Dermis blood vessel endothelial cell (primary cell): ENCODE measurements at places on chromosomes 16 and 17.

GRCh38 chr16:89710709-89711564 lies 9.4 kb upstream of the SPATA2L start:
- no peak for DNase-seq

GRCh38 chr17:27415120-27415795 lies 41.0 kb upstream of the KSR1 start:
- no peak for DNase-seq

DNA sequence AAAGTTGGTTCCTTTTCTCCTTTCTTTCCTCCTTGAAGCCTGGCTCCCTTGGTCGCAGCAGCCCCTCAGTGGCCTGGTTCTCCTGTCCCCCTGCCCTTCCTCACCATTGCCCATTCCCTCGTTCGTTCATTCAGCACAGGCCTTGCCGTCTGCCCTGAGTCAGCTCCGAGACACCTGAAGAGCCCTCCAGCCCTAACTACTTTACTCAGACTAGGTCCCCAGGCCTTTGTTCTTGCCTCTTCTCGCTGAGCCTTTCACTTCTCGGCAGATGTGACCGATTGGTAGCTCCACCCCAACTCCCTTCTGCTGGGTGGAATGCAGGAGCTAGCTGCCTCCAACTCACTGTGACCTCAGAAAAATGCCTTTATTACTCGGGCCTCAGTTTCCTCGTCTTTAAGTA lies 7.0 kb upstream of the ADAM11 start:
- DNase-seq: no peak

- DNase-seq: no peak
Measured at GRCh38 chr17:77499699-77500435, 359.1 kb downstream of the SEC14L1 start.

DNA sequence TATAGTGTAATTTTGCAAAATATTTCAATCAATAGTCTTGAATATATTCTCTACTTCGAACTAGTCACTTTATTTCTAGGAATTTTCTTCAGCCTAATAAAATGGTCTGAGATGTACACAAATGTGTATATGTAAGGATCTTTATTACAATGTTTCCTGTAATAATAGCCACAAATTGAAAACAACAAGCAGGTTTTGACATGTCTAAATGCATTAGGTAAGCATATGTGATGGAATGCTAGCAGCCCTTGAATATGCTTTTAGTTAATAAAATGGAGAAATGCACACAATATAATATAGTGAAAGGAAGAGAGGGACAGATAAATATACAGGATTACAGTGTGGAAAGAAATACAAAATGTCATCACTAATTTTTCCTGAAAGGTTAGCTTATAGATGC lies 196.5 kb upstream of the IRX5 start:
- DNase-seq: no peak

DNA sequence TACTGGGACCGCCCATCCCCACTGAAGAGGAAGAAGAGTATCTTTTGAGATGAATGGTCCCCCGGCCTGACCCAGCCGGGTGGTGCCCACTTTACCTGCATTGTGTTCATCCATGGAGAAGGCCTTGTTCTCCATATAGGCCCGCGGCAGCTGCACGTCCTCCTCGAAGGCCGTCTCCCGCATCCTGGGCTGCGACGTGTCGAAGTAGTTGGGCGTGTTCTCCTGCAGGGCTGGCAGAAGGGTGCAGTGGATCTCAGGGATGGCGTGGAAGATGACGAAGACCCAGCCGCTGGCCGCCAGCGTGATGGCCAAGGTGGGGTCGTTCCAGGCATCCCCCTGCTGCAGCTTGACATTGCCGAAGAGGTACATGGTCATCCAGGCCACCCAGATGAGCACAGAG lies 12.9 kb downstream of the GPRC5B start:
- DNase-seq: no peak

DNA sequence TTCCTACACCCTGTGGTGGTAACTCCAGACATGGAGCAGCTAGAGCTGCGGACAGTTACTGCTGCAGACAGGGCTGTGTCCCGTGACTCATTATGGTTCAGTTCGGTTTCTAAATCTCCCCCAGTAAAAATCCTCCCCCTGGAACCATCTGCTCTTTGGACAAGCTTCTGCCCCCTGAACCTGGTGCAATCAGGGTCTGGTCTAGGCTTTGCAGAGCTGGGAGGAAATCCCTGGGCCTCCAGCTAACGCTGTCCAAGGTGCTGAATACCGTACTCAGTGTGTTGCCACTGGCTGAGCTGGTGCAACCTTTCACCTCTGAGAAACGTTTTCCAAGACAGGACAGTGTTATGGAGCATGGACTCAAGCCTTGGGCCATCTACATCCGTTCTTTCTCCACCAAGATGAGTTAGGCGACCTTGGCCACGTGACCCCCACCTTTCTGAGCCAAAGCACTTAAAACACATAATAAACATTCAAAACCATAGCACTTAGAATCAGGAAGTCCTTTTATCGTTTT lies 142.0 kb downstream of the CPPED1 start:
- peak; percentile 61 for DNase-seq

GRCh38 chr16:12062343-12063003 lies 85.9 kb downstream of the SNX29 start:
- DNase-seq: peak; percentile 69

GRCh38 chr16:8886593-8887430 lies 4.7 kb downstream of the LITAFD start:
- no peak for DNase-seq

DNA sequence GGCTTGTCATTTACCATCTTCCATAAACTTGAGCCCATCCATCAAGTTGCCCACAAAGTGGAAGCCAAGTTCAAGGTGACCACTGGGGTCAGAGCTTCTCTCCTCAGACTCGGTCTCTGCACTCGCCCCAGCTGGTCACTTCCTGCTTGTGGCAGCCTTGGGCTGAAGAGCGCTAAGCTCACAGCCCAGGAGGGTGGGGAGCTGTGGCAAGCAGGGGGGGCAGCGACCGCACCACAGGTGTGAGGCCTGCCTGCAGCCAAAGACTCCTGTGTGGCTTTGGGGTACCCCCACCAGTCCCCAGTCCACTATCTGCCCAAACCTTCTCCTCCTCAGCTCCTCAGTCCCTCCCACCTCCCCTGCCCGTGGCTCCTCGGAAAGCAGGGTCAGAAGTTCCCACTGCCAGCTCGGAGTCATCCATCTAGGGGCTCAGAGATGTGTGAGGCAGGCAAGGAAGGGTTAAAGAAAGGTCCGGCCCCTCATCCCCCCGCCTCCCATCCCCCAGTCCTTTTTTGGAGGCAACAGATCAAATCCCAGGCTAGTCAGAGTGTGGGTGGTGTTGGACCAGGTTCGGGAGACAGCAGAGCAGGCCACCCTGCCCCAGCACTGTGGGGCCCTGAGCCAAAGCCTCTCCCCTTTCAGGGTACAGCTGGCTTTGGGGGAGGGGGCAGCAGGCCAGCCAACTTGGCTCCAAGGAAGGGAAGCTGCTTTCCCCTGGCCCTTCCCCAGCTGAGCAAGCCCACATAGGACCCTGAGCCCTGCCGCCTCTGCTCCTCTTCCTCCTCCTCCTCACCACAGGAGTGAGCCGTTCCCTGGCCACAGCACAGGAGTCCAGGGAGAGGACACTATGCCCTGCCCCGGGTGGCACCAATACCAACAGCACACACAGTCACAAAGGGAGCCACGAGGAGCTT lies 3.2 kb downstream of the CSF3 start:
- peak; percentile 38 for DNase-seq

- DNase-seq: no peak
Measured at GRCh38 chr17:14428648-14429029, 127.8 kb downstream of the HS3ST3B1 start.

DNA sequence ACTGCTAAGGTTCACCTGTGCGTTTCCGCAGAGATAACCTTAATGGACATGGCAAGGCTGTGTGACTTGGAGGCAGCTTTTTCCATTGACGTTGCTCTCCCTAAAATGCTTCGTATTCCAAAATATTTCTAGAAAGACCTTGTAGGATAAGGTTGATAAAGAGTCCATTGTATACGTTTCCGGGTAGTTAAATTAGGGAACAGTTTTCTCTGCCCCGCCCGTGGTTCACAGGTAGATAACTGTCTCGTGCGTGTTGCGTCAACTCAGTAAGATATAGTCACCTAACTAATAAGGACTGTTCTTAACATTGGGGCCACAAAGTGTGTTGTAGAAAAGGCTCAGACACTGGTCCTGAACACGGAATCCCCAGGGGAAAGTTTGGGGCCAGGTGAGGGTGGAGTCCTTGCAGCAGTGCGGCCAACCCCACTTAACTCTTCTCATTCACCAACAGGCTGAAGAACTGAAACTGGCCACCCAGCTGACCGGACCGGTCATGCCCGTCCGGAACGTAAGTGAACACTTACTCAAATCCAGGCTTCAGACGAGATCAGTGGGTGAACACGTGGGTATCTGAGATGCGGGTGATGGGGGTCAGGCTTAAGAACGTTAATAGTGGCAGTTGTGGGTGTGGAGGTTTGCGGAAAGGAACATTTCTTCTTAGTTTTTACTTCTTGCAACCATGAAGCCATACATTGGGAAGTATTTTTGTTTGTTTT lies 1.6 kb downstream of the RPL13 start:
- peak; percentile 27 for DNase-seq

- DNase-seq: no peak
Measured at GRCh38 chr16:4089811-4090301, 26.4 kb downstream of the ADCY9 start.

- no peak for DNase-seq
Measured at GRCh38 chr16:74279805-74280204, 16.8 kb upstream of the PSMD7 start.

DNA sequence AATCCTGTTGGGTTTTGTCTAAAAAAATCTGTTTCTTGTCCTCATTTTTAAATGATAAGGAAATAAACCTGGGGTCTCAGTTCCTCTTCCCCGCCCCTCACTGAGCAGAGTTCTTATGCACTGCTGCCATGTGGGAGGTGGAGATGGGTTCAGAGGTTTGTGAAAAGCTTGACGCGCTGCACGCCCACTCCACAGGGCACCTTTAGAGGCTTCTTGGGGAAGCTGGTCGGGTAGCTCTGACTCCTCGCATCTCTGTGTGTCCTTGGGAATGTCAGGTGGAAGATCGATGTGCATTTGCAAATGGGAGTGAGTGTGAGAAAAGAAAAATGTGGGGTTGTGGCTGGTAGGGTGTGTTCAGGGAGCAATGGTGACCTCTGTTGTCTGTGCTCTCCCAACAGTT lies 4.7 kb upstream of the ZNHIT3 start:
- DNase-seq: no peak

DNA sequence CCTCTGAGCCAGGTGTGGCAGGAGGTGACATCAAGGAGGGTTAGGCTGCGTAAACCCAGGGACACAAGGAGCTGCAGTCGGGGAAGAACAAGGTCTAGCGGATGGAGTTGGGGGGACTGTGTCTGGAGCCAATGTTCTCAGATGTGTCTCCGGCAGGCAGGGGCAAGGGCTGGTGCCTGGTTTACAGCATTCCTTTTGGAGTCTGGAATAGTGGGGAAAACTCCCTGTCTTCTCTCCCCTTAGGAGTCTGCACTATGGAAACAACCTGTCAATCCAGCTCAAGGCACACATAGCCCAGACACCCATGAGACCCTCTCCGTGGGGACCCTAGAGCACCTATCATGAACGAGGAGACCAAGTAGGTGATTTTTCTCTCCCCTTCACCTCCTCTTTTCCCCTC lies 27.5 kb downstream of the NLRC5 start:
- DNase-seq: no peak

DNA sequence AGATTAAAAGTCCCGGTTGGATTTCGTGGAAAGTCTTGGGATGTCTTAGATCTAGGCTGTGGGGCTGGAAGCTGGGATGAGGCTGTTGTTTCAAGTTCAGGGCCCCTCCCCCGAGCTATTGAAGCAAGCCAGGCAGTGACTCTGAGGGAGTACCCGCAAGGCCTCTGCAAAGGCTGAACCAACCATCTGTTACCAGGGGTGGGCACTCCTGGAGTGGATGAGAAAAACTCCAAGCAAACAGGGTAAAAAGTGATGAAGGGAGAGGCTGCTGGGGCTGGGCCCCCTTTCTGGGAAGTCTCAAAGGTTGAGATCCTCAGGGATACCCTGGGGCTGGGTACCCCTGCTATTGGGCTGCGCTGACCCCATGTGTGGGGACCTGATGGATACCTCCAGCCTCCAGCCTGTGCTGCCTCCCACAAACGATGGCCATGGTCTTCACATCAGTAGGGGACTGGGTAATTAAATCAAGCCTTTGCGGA lies 82.4 kb upstream of the KIFC3 start:
- DNase-seq: no peak

DNA sequence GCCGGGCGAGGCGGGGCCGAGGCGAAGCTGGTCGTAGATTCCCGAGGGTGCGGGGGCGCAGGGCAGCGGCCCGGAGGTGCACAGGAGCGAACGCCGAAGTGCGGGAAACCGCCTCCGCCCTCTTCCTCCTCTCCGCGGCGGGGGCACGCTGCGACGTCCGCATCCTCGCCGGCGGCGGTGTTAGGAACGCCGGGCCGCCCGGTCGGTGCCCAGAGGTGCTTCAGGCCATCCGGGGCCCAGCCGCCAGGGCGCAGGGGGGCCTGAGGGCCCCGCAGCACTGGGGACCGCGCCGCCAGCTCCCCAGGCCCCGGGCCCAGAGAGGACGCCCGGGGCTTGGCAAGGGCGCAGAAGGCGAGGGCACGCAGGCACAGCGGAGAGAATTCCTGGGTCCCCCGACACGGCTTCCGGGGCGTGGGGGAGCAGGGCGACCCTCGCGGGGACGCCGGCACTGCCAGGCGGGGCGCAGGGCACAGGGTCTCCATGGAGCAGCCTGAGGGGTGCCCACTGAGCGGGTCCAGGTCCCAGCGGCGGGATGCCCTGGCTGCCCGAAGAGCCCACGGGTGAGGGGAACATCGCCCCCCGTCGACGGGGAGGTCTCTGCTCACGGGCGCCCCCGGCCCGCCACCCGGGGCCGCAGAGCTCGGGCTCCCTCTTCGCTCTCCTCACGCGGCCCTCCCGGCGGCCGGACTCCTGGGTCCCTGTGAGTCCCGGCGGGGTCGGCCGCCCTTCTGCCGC lies 576 bp downstream of the EPOP start:
- no peak for DNase-seq

DNA sequence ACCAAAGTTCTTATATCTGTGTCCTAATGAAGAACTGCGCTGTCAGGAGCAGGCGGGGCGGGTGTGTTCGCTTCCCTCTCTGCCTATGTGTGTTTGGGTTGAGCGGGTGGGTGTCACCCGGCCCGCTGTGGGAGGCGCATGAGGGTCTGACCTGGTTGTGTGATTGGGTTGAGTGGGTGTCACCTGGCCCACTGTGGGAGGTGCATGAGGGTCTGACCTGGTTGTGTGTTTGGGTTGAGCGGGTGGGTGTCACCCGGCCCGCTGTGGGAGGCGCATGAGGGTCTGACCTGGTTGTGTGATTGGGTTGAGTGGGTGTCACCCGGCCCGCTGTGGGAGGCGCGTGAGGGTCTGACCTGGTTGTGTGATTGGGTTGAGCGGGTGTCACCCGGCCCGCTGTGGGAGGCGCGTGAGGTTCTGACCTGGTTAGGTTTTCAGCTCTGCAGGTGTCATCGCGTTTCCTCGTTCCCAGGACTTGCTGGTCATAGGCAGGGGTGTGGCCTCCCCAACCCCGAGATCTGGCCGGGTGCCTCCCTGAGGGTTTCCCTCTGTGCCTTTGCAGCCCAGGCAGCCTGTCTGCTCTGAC lies 69.6 kb upstream of the ZNF750 start:
- DNase-seq: no peak
